ENCODE measurements at places on chromosomes 11 and 22.

GRCh38 chr11:69708736-69709401 is 5.0 kb upstream of the FGF19 start:
- DNase-seq, result no peak

DNA sequence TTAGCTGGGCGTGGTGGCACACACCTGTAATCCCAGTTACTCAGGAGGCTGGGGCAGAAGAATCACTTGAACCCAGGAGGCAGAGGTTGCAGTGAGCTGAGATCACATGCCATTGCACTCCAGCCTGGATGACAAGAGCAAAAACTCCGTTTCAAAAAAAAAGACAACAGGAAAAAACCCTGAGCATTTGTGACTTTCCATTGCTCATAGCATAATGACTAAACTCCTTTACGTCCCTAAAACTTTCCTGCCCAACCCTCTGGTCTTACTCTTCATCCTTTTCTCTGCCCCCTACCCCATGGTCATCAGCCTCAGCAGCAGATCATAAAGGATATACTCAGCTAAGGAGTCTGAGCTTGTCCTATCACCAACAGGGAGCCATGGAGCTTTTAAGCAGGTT is 6.8 kb upstream of the LDLRAD3 start:
- DNase-seq, result no peak

GRCh38 chr11:71330996-71331395 is 78.6 kb upstream of the SHANK2 start:
- DNase-seq, result no peak

DNA sequence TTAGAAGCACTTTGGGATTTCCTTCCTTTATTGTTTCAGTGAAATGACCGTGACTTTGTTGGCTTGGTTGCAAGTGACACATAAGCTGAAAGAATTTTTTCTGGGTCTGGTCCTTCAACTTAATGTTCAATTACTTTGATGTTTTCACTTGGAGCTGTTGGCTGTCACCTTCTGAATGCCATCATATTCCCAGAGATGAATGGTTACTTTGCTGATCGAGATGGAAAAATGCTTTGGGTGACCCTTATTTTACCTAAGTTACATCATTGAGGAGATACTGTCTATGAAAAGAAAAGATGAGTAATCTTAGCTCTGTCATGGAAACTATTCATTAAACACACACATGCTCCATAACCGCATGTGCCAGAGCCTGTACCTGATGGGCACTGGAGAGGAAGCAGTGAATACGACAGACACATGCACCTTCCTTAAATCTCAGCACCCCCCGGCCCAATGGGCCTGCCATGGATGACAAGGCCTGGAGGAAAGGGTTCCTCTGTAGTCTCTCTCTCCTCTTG is 76.9 kb downstream of the TENM4 start:
- DNase-seq, result no peak

DNA sequence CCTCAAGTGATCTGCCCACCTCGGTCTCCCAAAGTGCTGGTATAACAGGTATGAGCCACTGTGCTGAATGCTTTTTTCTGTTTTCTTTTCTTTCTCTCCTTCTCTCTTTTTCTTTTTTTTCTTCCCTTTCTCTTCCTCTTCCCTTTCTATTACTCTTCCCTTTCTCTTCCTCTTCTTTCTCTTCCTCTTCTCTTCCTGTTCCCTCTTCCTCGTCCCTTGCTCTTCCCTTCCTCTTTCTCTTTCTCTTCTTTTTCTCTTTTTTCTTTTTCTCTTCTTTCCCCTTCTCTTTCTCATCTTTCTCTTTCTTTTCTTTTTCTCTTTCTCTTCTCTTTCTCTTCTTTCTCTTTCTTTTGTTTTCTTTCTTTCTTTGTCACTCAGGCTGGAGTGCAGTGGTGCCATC is 1.2 kb downstream of the OOSP1 start:
- DNase-seq, result no peak

DNA sequence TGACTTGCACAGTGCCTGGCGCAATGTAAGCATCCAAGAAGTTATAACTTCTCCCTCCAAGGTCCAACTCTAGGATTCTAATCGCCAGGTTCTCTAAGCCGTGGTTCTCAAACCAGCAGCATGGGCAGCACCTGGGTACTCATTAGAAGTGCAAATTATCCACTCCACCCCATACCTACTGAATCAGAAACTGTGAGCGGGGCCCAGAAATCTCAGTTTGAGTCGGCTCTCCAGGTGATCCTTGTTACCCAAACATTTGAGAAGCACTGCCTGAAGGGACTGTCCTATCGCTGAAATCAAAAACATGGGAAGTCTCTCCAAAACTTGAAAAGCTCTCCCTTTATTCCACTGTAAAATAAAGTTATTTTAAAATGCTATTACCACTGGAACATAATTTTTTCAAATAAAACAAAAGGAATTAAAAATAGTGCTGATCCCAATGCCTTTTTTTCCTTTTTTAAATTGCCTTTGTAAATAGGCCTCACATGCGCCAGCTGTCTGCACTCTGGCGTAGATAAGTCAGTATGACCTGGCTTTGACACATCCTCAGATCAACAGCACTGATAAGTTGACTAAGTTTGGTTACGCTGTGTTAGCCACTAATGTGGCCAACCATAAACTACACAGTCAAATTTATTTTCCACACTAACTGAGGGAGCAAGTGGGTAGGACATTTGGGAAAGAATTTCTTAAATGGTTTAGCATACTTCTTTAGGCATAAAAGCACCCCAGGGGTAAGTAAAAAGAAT is 8.4 kb upstream of the CTR9 start:
- DNase-seq, result no peak

GRCh38 chr22:50209893-50210292 is 9.1 kb downstream of the SELENOO start:
- DNase-seq, result peak; percentile 52

- DNase-seq, result no peak
These were observed 754.0 kb upstream of the FAT3 start for GRCh38 chr11:91470656-91471055.

GRCh38 chr11:2579315-2580060 is 120.3 kb downstream of the KCNQ1OT1 start:
- no peak for DNase-seq

GRCh38 chr22:45422237-45422983 is 8.9 kb downstream of the RIBC2 start:
- no peak for DNase-seq

- no peak for DNase-seq
These were observed 539.7 kb downstream of the INSC start for GRCh38 chr11:15654451-15654850.

DNA sequence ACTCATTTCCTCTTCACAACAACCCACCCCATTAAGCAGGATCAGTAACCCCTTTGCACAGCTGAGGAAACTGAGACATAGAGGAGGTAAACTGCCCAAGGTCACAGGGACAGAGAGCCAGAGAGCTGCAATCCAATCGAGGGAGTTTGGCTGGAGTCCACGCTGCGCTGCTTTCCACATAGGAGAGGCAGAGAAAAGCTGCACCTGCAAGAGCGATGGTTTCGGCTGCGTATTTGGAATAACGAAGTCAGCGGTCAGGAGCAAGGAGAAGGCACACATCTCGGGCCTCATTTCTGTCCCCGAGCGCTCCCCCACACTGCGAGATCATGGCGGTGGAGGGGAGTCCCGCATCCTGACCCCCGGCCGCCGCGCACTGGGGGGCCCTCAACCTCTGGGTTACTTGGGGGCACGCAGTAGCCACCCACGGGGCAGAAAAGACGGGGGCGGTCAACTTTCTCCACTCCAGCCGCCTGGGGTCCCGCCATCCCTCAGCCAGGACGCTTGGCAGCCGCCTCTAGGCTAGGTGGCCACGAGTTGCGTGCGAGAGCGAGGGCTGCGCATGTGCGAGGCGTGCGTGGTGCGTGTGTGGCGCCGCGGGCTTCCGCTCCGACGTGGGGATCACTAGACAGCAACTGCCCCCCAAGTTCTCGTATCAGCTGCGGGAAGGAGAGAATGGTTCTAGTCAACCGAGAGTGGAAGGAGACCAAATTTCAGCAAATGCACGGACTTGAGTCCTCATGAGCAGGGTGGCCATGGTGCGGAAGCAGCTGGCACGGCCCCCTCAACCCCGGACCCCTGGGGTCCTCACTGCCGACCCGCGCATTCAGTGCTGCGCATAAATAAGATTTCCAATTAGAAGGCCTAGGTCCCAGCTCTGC is 42.3 kb upstream of the CLDN5 start:
- no peak for DNase-seq

- no peak for DNase-seq
These were observed 136.4 kb downstream of the RBFOX2 start for GRCh38 chr22:35892192-35892591.

DNA sequence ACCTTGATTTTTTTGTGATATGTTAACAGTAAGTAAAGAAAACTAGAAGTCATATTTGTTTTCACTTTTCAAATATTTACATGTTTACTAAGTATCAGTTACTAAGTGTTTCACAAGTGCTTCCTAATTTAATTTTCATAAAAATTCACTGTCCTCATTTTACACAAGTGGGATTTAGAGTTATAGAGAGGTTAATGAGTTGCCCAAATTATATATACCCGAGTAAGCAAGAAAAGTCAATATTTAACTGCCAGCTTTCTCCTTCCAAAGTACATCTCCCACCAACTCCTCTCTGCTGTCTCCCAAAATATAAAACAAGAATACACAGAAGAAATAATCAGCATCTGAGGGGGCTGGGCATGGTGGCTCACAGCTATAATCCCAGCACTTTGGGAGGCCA is 896.7 kb upstream of the ANO3 start:
- DNase-seq, result no peak

DNA sequence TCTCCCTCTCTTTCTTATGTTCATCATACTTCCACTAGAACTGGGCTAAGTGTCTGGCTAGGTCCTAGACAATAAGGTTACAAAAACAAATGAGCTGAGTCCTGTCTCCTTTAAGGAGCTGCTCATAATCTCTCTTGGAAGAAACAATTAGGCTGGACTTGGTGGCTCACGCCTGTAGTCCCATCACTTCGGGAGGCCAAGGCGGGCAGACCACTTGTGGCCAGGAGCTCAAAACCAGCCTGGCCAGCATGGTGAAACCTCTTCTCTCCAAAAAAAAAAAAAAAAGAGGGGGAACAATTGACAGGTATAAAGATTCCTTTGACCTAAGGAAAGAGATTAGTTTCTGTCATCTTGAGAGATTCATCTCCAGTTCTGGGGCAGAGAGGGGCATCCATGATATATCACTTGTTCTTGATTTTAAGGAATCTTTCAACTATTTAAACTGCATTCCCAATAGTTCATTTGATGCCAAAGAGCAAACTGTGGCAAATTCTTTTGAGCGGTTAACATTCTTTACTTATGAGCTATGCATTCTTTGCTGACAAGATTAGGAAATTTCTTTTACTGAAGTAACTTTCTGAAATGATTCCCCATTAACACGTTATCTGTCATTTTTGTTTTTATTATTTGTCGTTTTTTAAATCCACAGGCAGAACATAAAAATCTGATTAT is 125.5 kb downstream of the C11orf87 start:
- no peak for DNase-seq

DNA sequence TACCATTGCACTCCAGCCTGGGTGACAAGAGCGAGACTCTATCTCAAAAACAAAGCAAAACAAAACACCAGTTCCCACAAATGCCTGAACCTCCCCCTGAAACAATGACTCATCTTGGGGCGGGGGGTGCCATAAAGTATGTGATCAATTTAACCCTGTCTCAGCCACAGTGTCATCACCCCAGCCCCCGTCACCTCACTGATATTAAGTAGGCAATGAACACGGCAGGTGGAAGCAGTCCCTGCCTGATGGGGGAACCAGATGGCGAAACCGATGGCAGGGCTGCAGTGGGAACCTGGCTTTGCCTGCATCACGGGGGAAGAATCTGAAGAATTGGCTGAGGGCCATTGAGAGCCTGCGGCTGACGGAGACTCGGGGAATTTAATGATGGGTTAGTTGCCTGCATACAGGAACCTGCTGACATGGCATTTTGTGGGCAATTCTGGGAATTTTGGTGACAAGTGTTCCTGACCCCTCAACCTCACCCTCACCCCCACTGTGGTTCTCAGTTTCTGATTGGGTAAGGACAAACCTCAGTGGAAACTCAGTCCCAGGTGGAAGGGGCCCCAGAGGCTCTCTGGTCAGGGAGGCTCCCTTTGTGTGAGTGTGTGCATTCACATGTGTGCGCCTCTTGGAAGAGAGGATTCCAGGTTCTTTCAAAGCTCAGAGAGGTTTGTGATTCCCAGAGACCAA is 39.1 kb upstream of the SHISAL1 start:
- no peak for DNase-seq

- DNase-seq, result no peak
These were observed 55.9 kb upstream of the KIRREL3 start for GRCh38 chr11:127056338-127056971.

- DNase-seq, result no peak
These were observed 44.8 kb upstream of the PTPN5 start for GRCh38 chr11:18836417-18836816.

- DNase-seq, result peak; percentile 21
These were observed at the start of gene RASD2 for GRCh38 chr22:35540595-35541253. TSS of gene RASD2 (plus strand) at chr22:35540831. CDS start at chr22:35546810, 5,979 bp downstream.

GRCh38 chr11:114790910-114791309 is 112.6 kb downstream of the NXPE2 start:
- DNase-seq, result no peak

- no peak for DNase-seq
These were observed 144.1 kb downstream of the CTTN start for GRCh38 chr11:70542406-70542805.
